ENCODE measurements at places on chromosomes 7 and 10.

DNA sequence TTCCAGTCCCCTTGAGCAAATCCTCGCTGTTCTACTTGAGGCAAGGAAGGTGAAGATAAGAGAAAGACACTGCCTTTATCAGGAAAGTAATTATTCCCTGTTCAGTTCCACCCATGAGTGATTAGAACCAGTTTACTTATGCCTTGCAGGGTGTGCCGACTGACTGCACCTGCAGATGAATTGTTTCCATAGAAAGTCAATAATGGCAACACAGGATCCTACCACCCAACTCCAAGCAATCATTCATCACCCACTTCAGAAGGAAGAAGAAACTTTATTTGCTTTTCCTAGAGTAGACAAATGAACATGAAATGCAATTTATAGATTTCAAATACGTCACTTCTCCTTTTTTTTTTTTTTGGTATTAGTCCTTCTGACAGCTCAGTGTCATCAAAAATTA, 383.9 kb downstream of the SORCS1 start:
- DNase-seq: no peak

DNA sequence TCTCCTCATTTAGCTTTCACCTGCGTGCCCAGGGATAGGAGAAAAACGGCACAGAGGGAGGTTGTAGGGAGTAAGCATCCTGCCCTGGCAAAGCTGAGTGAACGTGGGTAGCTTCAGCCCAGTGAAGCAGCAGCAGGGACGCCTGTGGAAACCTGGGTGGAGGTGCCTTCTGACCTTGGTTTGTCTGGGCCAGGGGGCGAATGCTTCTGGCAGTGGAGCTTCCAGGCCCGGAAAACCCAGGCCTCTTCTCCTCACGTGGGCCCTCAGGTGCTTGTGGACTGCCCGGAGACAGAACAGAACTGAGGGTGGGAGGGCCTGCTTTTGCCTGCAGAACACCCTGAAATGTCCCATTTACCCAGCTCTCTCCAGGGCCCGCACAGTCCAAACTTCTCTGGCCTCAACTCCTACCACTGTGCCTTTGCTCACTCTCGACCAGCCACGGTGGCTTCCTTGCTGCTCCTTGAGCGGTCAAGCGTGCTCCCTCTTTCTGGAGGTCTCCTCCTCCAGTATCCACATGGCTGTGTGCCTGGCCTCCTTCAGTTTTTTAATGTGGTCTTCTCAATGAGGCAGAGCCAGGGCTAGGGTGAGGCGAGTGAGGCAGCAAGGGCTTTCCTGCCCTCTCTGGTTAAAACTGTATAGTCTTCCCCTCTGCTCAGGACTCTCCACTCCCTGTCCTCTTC, 62.4 kb downstream of the TMEM209 start:
- DNase-seq: peak; percentile 51

DNA sequence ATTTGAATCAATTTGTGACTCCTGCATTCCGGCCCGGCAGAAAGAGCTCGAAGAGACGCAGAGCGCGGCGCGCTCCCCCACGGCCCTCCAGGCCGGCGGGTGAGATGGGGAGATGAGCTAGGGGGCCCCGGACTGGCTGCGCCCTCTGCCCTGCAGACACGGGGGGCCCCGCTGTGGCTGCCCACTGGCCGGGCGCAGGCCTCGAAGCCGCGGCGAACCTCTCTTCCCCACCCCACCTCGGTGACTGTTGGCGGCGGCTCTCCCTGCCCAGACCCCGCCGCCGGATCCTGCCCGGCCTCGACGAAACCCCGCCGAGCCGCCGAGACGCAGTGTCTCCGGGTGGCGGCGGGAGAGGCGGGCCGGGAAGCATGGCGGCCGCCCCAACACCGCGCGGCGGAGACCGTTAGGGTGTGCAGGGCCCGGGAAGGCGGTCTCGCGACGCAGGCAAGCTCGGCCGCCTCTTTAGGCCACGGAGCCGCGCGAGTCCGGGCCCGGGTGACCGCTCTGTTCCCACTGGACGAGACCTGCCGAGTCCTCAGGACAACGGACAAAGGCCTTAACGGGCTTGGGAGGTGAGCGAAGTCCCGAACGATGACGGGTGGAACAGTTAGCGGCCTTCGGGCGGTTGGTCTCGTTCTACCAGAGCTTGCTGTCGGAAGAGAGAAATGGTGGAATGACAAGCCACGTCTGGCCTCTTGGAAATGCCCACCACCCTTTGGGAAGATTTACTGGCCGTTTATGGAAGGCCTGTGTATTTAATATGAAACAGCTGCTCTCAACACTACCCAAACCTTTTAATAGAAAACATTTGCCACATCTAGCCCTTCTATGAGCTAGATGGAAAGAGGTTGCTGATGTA, 24.3 kb downstream of the NUP42 start:
- DNase-seq: no peak

DNA sequence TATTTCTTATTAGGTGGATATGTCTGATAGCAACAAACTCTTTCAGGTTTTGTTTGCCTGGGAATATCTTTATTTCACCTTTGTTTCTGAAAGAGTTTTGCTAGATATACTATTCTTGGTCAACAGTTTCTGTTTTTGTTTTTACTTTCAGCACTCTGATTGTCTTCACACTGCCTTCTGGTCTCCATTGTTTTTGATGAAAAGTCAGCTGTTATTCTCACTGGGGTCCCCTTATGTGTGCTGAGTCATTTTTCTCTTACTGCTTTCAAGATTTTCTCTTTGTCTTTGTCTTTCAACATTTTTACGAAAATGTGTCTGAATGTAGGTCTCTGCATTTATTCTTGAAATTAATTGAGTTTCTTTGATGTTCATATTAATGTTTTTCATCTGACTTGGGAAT, 15.2 kb upstream of the RASSF4 start:
- DNase-seq: no peak

DNA sequence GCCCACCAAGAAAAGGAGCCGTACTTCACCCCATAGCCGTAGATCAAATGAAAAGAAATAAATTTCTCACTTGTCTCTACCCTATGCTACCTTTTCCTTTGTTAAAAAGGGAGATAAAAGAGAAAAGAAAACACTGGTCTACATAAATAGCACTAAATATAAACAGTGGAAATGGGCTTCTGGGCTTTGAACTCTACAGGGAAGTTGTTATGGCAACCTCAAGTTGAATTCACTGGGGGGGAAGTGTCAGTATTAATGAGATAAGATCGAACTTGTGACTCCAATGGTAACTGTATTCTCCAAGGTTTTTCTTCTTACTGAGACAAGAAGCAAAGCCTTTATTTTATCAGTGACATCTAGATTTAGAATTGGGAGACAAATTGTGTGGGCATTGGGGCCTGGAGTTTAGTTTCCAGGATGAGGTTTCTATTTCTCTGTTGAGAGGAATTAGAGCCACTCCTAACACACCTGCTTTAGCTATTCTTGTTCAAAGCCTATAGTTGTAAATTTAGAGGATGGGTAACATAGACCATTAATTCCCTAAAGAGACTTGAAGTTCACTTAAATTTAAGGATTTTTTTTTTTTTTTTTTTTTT, 604.3 kb upstream of the GALNT17 start:
- no peak for DNase-seq

DNA sequence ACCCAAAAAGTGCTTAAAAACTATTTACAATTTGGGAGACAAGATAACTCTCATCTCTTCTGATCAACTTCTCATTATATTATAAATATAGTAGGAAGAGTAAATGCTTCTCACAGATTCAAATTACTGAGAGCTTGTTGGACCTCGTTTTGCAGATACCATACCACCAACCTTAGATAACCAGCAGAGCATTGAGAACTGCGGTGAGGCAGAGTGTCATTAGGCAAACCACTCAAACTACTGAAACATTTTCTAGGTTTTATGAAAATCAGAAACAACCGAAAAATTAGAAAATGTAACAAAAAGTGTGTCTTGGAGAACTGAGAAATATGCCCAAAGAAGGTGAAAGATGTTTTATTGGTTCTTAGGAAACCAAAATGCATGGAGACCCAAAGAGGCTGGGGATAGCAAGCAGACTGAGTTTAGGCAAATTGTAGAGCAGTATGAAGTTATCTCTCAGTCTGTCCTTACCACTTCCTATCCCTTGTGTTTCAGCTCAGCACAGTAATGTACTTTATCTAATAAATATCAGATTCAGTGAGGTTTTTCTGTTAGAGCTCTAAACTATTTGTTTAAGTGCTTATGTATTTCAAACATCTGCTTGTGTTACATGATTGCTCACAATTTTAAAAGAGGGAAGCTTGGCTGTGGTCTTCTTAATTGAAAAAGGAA, 77.9 kb downstream of the HECTD2 start:
- no peak for DNase-seq

- DNase-seq: peak; percentile 40
Observed at GRCh38 chr10:91006001-91006751, 85.3 kb upstream of the ANKRD1 start.

Data from Caki2 (cell line).